Stimulated activated CD8-positive, alpha-beta memory T cell treated with anti-CD3 and anti-CD28 coated beads, Interleukin-2, amount 100 ng/mL, for 1 hour (primary cell): ENCODE measurements at places on chromosomes 6 and 20.

GRCh38 chr20:37190354-37191112 lies 11.2 kb upstream of the MROH8 start:
- no peak for DNase-seq

- DNase-seq, result no peak
Measured at GRCh38 chr6:10302566-10303235, 112.2 kb downstream of the TFAP2A start.

DNA sequence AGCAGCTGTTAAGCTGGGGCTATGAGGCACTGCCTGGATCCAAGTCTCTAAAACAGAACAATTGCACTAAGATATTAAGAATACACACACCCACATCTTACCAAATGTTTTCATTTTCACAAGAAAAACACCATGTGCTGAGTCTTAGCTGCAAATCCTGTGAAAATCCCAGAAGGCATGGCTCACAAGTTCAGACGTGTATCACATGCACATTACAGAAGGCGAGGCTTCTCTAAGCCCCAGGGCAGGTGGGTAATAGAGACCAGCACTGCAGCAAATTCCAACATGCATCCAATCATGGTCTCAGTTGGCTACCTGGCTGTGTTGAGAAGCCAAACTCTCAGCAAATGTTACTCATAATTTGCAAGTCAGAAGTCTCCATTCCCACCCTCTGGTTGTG lies 16.2 kb upstream of the CST3 start:
- DNase-seq, result no peak

GRCh38 chr20:50632701-50633100 lies 58.6 kb downstream of the RIPOR3 start:
- DNase-seq, result no peak

GRCh38 chr6:78322068-78322845 lies 545.1 kb upstream of the IRAK1BP1 start:
- DNase-seq, result no peak

DNA sequence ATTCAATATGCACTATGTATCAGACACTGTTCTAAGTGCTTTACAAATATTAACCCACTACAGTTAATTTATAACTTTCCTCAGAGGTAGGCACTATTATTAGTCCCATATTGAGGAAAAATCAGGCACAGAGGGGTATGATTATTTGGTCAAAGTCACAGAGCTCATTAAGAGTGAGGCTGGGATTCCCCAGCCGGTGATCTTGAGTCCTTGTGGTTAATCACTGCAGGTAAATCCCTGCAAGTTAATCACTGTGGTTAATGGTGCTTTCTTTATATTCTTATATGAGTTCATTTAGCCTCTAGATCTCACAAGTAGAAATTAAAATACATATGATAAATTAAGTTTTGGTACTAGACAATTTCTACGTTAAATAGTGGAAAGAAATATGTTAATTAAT lies 9.2 kb downstream of the CRYBG1 start:
- DNase-seq, result no peak

DNA sequence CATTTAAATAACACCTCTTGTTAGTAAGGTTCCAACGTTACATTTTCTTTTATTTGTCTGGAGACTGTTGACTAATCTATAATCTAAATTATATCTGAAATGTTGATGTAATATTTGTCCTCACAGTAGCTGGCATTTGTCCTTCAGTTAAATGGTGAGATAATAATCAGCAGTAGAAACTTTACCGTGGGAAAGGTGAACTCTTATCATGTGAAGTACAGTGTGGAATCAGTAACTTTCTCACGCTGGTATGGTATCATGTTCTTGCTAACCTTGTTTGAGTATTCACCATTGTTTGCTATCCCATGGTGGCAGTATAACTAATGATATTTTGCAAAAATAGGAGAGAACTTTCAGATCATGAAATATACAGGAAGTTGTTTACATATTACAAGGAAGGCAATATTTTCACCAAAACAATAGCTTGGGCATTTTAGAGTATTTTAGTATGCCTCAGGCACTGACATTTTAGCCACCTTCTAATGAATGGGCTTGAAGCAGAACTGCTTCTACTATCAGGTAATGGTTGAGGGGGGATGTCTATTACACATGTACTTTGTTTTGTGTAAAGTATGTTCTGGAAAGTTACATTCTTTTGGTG lies 4.8 kb downstream of the GMNN start:
- no peak for DNase-seq

DNA sequence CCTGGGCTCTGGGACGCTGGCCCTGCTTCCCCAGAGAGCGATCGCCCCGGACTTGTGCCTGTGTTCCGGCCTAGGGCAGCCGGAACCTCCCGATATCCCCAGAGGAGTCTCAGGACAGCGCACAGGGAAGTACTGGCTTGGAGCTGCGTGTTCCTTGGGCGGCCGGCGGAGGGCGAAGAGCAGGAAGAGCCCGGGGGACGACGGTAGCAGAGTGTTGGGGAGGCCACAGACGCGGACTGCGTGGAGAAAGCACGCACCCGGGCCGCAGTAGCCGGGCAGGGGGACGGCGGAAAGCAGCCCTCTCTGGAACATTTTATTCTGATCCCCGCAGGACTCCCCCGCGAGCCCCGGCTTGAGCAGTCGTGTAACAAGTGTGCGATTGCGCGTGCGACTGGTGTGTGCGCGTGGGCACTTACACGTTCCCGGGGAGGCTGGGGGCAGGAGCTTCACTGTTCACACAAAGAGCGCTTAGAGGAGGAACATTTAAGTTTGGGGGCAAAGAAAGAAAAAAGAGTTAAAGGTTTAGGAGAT lies 36.1 kb downstream of the NCR2 start:
- no peak for DNase-seq

GRCh38 chr20:309306-309840 lies 12.0 kb downstream of the ZCCHC3 start:
- no peak for DNase-seq

GRCh38 chr6:135314543-135314942 lies 133.4 kb downstream of the MYB start:
- DNase-seq, result no peak

DNA sequence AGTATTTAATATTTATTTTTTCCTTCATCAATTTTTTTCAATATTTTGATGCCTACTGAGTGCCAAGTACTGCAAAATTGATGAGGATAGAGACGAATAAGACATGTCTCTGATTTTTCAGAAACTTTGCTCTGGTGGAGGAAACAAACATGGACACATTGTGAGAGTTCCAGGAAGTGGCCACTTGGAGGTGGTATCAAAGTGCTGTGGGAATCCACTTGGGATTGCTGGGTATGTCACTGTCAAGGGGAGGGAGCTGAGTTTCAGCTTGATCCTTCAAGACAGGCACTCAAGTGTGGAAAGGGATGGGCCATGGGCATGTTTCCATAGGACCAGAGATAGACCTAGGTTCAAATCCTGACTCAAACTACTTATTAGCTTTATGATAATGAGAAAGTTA lies 24.5 kb upstream of the ABCC10 start:
- no peak for DNase-seq

GRCh38 chr20:56414842-56415765 lies 3.0 kb downstream of the CASS4 start:
- no peak for DNase-seq

DNA sequence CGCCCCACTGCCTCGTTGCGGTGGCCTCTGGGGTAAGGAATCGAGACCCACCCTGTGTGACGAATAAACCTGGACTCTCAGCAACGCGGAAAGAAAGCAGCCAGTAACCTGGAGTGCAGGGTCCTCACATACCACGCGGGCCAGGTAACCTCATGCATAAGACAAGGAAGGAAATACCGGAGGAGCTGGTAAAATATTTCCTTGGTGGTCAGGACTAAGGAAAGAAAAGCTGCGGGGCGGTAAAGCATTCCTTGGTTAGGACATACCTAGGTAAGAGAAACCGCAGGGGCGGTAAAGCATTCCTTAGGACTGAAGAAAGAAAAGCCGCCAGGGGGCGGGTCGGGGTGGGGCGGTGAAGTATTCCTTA lies 80.7 kb downstream of the SYTL3 start:
- no peak for DNase-seq

DNA sequence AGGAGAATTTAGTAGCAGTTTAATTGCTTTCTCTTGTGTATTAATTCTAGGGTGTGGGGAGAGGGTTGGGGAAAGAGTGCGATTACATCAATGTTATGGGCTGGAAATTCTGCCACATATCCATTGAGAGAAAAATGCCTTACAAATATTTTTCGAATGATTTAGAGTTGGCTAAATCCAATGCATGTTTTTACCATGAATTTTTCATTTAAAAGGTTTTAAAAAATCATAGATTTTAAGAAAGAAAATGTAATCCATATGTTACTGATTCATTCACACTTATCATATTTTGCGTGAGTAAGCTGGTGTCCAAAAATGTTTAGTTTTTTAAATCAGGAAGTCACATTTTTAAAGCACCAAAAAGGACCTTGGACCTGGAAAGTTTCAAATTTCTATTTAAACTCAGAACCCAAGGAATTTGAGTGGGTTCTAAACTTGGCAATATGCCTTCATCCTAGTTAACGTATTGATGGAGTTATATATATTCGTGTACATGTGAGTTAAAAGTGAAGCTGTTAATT lies 627.4 kb upstream of the CITED2 start:
- no peak for DNase-seq

GRCh38 chr6:74585753-74586152 lies 620.1 kb downstream of the COL12A1 start:
- DNase-seq, result no peak

- DNase-seq, result no peak
Measured at GRCh38 chr20:43662943-43663655, 3.8 kb upstream of the MYBL2 start.

- no peak for DNase-seq
Measured at GRCh38 chr20:7971536-7972280, 31.4 kb upstream of the HAO1 start.

- no peak for DNase-seq
Measured at GRCh38 chr6:136703331-136703865, 88.9 kb downstream of the MAP3K5 start.

DNA sequence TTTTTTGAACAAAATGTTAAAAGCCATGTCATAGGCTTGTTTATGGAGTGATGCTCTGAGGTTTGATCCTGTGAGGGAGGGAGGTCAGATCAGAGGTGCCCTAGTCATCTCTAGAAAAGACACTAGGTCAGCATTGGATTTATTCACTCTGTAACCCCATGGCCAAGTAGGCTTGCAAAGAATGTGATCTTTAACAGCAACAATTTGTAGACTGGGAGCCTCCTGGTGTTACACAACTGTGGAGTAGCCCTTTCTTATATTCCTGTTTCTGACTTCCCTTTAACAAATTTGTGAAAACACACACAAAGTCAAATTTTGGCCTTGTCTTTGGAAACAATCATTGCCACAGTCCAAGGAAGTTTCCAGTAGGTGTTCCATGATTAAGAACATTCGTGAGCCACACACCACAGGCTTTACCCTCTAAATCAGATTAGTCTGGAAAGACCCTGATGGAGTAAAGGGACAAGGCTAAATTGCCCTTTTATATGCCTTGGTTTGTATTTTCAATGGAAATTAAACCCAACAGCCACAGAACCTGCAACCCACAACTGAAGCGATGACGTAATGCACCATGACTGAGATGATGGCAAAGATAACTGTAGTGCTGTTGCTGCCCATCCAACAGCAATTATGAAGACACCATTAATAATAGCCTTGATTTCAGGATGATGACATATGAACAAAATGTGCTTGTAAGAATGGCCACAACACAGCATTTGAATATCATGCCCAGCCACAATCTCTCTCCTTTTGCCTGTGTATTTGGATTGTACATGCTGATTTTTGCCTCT lies 22.1 kb downstream of the SCP2D1 start:
- no peak for DNase-seq

GRCh38 chr20:10848810-10849370 lies 175.1 kb upstream of the JAG1 start:
- no peak for DNase-seq

GRCh38 chr6:40848038-40848437 lies 191.0 kb downstream of the UNC5CL start:
- DNase-seq, result no peak

DNA sequence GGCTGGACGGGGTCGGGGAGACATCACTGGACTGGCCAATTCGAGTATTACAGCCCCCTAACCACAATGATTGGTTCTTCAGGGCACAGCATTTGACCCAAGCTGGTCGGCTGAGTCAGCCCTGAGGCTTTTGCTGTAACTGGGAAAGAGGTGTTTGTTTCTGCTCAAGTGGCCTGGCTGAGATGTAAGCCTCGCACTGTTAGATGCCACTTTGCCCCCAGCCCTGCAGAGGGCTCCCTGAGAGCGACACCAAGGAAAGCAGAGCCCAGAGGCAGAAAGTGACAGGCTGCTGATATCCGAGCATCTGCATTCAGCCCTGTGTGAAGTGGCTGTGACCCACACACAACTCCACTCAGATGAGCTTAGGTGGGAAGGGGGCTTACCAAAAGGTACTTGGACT lies 19.4 kb downstream of the ERGIC3 start:
- DNase-seq, result no peak

DNA sequence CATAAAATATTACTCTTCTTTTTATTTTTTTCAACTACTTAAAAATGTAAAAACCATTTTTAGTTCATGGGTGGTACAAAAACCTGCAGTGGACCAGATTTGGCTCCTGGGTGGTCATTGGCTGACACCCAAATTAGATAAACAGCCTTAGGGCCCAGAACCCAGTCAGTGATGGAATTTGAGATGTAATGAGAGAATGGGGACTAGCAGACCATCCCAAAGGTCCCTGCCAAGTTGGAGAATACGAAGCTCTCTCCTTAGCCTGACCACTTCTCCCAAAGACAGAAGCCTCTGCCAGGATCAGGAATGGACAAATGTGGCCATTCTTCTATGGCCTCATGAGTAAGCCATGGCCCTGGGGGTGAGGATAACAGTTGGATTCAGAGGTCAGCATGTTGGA lies 194.7 kb downstream of the NFATC2 start:
- DNase-seq, result no peak

DNA sequence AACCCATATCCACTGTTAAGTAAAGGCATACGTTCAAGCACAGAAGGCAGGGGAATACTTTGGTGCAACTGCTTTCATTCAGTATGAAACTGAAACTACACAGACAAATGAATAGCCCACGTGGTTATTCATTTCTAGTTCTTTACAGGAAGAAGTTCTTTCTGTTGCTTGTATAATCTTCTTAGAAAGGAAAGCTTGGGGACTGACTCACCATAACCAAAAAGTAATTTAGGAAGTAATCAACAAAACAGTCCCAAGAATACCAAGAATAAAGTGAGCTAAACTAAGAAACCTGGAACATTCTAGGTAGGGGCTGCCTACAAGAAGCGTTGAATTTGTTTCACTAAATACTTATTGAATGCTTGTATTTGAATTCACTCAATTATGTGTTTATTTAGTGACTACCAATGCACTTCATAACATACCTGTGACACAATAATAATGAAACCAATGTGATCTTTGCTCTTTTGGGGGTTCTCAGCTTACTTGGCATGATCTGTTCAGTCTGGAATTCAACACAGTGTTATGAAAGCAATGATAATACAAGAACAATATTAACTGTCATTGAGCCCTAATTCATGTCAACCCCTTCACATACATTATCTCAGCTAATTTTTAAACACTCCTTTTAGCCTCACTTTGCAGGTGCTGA lies 25.1 kb upstream of the KIAA0408 start:
- no peak for DNase-seq

GRCh38 chr20:52748285-52748932 lies 223.7 kb upstream of the TSHZ2 start:
- DNase-seq, result no peak

GRCh38 chr6:39610221-39610620 lies 115.0 kb downstream of the KIF6 start:
- DNase-seq, result no peak
